ENCODE measurements at places on chromosomes 7 and 10. TPM values are rescaled to one million over a fixed set of nuclear protein-coding genes. Genes with fewer than 3 reads are reported as not detected.

DNA sequence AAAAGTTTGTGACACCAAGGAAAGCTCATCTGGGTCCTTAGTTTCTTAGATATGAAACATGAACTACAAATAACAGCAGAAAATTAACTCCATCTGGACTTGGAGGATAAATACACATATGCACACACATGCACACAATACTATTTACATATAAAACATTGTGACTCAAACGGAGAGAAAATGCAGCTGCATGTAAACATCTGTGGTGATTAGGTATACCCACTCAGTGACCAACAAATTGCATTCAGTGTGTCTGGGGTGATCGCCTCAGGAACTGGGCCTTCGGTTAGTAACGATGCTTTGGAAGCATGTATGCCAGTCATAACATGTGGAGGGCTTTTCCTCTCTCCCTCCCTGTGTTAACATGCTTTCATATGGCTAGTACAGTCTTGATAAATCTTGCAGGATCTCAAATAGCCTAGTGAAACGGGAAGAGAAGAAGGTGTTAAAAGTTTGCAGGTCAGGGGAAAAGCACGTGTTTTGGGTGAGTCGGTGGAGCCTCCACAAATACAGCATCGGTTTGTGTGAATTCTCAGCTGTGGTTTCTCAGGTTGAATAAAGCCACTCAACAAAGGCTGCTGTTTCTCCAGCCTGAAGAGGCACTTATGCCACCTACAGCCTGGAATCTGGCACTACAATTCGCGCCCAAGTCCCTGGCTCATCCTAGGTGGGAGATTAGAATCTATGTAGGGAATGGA, 8.7 kb upstream of the GLRX3 start:
- DNase-seq, result peak; percentile 34

DNA sequence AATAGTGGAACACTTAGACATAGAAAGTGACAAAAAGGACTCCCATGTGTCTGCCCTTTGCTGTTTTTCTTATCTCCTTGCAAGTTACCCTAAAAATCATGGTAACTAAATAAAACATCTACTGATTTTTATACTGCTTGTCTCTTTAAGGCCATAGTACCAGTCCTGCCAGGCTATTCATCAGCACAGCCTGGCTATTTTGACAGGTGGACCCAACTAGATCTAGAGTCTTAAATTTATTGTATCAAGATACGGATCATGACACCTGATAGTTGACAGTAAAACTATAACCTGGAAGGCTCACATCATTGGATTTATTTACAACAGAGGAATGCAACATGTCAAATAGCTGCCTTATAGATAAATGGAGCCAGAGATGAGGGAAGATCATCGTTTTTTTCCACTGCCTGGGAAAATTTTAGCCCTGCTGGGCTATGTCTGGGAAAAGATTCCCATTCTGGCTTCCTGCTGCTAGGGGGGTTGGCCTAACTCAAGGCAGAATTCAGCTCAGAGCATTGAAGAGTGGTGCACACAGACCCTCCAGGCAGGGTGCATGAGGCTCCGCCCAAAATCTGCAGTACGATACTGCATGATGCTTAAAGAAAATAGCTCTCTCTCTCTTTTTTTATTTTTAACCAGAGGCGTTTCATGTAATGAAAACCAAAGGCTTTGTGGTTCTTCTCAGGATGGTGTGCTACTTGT, 292.0 kb upstream of the FZD8 start:
- no peak for DNase-seq

DNA sequence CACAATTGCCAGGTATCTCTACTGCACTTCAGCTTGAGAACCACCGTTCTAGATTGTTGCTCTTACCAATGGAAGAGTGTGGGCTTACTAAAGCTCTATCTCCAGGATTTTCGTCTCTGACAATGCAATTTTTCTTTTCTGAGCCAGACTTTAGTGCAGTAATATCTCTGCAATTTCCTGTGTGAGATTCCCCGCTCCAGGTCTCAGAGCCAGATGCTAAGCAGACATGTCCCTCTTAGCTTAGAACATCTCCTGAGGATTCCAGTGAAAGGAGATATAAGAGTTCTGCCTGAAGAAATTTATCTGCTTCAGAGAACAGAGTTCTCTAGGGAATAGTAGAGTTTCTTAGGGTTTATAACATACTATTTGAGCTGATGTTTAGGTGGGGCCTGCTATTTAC, 82.0 kb downstream of the SND1 start:
- no peak for DNase-seq

The PTPRN2 gene
- total RNA-seq, result 2.2 TPM

DNA sequence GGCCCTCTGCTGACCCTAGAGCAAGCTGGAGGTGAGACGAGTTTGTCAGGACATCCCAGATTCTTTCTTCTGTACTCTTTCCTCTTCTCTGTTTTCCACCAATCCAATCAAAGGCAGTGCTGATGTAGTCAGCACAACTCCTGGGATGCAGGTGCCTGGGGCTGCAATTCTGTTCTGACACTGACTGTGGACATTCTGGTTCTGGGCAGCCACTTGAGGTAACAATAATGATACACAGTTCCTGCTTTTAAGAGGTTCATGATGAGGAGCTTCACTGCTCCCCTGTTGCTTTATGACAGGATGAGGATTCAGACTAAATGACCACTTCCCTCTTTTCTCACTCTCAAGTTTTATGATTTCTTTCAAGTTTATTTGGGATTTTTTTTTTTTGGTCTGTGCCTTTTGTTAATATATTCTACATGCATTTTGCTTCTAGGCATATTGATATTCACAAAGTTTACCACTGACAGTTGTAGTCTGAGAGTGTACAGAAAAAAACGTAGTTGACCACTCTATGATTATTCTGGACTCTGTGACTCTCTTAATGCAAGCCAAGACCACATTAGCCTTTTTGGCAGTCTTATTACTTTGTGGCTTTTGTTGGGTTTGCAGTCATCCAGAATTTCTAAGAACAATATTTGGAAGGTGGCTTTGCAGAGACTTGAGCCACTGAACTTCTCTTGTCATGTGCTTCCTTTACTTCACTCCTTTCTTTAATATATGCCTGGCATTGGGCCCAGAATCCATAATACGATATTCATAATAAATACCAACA, 247.6 kb downstream of the AUTS2 start:
- DNase-seq, result no peak

The LHFPL3 gene
- not detected for total RNA-seq

DNA sequence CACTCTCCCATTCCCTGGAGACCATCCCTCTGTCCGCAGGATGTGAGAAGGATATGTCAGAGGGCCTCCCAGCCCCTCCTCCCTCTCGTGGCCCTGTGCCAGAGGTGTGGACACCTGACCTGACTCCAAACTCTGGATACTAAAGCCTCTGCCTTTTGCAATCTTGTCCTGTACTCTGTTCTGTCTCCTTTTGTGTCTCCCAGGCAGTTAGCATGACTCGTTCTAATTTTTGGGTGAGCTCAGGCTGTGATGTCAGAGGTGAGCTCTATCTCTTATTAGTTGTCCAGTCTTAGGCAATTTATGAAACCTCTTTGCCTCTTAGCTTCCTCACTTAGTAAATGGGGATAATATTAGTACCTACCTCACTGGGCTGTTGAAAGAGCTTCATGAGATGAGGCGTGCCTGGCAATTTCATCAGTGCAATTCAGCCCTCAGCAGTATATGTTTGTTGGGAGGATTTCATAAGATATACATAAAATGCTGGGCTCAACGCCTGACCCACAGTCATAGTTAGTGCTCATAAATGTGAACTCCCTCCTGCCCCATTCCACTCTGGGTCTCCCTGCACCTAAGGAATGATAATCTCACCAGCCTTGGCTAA, 10.9 kb downstream of the MARVELD1 start:
- no peak for DNase-seq

The POLR2J2 gene
- total RNA-seq, result 2.8 TPM

DNA sequence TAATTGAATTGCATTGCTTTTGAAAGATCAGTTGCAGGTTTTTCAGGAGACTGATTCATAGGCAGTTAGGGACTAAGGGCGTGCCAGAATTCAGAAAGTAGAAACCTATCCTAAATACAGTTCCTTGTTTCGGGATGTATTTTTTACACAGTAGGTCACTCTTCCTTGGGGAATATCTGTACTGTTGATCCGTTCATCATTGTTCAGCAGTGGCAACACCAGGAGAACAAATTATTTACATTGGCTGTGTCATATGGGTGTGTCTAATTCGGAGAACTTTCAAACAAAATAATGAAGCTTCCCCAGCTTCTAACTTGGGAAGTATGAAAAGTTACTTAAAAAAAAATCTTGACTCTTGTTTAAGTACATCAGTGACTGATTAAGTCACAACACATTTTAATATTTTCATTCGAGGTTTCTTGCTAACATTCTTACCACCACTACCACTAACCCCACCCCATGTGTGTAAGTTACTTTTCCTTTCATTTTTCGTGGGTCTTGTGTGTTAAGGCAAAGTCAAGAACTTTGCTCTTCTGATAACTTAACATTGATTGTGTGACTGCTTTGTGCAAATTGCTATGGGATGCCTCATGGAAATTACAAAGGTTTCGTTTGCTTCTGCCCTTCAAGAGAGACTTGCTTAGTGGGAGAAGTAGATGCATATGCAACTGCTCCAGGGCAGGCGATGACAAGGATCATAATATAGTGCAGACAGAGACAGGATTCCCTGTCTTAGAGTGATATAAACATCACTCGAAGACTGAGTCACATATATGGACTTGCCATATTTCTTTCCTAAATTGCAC, 43.8 kb upstream of the RPA3 start:
- DNase-seq, result peak; percentile 54

The ACSL5 gene
- 0.91 TPM for total RNA-seq

DNA sequence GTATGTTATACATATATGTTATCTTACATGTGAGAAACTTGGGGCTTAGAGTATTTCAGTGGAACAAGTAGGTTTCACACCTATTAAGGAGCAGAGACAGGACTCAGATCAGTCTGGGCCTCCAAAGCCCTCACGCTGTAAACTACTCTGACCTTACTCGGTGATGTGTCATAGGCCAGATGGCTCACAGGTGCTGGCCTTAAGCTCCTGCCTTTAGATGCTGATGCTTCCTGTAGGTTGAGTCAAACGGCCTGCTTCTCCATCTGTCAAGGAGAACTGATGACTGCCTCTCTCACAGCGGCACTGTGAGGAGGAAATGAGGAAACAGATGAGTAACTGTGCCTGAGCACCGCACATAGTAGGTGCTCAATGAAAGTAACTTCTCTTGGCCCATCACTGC, 312.6 kb upstream of the COBL start:
- DNase-seq, result no peak

GRCh38 chr7:132970257-132970656, 111.6 kb downstream of the CHCHD3 start:
- no peak for DNase-seq

The ANKRD61 gene
- total RNA-seq, result not detected

All from A172 (cell line).